ENCODE measurements at places on chromosomes 2 and 18. TPM values are rescaled to one million over a fixed set of nuclear protein-coding genes. Genes with fewer than 3 reads are reported as not detected.

Gene PPP3R1
- 84.8 TPM for total RNA-seq

Gene PROC
- 3.9 TPM for total RNA-seq

Gene PPP1R7
- total RNA-seq: 59.1 TPM

Gene MAL
- not detected for total RNA-seq

Gene CPO
- not detected for total RNA-seq

Gene LONRF2
- total RNA-seq: 3.3 TPM

Gene RGPD4
- not detected for total RNA-seq

Gene SLC4A3
- 2.9 TPM for total RNA-seq

Gene ZAP70
- not detected for total RNA-seq

Gene CHRNG
- not detected for total RNA-seq

Gene GKN2
- 3.7 TPM for total RNA-seq

Gene CFC1
- total RNA-seq: not detected

Gene NT5DC4
- total RNA-seq: not detected

Gene CRYGD
- total RNA-seq: not detected

Gene FOXD4L1
- 0.31 TPM for total RNA-seq

Gene CDH7
- 0.03 TPM for total RNA-seq

Gene TPGS2
- total RNA-seq: 86.2 TPM

Gene HOXD13
- total RNA-seq: 0.24 TPM

Gene ATP6V1B1
- total RNA-seq: 2.2 TPM

Gene SEPTIN10
- 73.0 TPM for total RNA-seq

Gene IL36B
- total RNA-seq: not detected

Gene RAB6C
- not detected for total RNA-seq

Gene MOB4
- 33.8 TPM for total RNA-seq

Gene CAPN13
- total RNA-seq: 0.10 TPM
